ENCODE measurements at places on chromosomes 6 and 20. TPM values are rescaled to one million over a fixed set of nuclear protein-coding genes. Genes with fewer than 3 reads are reported as not detected.

DNA sequence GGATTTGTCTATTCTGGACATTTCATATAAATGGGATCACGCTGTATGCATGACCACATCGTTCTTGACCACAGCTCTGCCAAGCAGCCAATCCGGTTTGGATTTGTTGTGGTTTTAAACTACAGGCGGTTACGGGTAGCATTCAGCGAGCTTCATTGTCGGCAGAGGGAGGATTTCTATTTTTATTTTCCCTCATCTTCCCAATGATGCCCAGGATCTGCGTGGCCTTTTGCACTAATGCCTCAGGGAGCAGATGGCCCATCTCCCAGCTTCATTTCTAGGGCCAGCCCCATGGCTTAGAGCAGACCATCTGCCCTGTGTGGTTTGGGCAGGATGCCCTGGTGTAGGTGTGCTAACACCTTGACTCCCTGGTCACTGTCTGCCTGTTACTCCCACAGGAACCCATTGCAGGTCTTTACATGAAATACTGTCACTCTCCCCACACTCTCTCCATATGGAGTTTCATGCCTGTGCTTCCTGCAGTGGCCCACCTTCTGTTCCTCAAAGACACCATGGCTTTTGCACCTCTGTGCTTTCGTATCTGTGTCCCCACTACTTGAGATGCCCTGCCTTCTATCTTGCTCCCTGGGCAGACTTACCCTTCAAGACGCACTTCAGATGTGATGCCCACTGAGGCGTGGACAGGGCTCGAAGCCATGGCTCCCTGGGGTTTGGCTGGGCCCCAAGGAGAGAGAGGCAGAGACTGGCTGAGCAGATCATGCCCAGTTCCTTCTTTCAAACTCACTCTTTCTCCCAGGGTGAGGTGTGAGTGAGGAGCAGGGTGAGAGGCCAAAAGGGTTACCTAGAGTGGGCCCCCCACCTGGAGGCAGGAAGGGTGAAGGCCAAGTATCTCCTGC lies 26.0 kb downstream of the SDCBP2 start:
- DNase-seq, result no peak
- H3K36me3 ChIP-seq, result no peaks in the 10 kb centered on the region
- no peaks in the 10 kb centered on the region for H3K4me1 ChIP-seq

The MAN1A1 gene
- total RNA-seq, result 92.3 TPM

The RBM24 gene
- total RNA-seq, result 0.18 TPM

DNA sequence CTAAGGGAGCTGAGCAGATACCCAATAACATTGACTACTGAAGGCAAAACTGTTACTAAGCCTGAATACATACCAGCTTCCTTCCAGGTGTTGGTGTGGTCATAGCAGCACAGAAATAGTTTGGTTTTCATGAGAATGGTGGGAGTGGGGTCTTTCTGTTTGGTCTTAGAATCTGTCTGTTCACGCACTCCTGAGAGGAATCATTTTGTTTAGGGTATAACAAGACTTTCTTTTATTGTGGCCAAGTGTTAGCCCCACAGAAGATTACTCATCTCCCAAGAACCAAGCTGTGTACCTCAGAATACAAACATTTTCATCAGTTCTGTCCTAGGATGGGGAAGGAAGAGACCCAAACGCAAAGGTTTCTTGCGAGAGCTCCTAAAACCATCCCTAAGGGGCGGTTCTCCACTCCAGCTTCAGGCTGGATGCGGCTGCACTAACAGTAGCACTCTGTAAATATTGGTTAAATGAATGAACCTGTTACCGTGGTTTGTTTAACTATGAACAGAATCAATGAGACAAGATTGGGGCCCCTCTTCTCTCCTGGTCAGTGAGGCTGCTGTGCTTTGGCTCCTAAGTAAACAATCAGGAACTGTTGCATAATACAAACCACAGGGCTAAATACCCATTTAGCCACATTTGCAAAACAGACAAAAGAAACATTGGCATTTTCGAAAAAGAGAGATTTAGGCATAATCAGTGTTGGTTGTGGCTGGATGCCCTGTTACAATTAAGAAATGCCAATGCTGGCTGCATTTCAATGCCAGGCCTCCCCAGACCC lies 44.9 kb downstream of the SNAP25 start:
- H3K27me3 ChIP-seq, result no peaks in the 10 kb centered on the region
- no peak overlapping the region for H3K27ac ChIP-seq
- no peak overlapping the region for H3K4me3 ChIP-seq
- DNase-seq, result no peak
- H3K4me1 ChIP-seq, result no peaks in the 10 kb centered on the region

The RPL10A gene
- total RNA-seq, result 2,101 TPM

DNA sequence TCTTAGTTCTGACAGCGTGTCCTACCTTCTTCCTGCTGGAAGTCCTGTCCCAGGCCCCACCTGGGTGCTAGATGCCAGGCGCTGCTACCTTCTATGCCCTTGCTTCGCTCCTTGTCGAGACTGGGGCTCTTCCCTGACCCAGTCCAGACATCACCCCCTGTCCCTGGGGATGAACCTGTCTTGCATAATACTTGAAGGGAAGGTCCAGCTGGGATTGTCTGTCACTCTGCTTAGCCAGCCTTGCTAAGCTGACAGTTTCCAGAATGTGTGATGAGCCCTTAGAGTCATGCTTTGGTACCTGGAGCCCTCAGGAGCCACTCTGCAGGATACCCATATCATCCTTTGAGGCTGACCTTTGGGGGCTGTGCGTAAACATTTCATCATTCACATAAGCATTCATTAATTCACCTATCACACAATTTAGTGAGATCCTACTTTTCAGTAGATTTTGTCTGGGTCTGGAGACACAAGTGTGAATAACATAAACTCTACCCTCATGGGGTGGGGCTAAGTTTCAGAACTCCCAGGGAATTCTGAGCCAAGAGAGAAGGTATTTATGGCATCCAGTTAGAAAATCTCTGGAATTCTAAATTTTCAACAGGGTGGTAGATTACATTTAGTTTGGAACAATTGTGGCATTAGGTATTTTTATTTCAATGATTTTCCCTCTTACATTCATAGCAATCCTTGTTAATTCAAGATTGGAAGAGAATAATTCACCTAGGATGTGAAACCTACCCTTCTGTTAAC lies 151.1 kb upstream of the HDAC2 start:
- DNase-seq, result no peak
- no peak overlapping the region for H3K27ac ChIP-seq
- no peak overlapping the region for H3K4me3 ChIP-seq
- no peaks in the 10 kb centered on the region for H3K4me1 ChIP-seq

- no peak overlapping the region for H3K4me3 ChIP-seq
- H3K27ac ChIP-seq, result no peak overlapping the region
- no peaks in the 10 kb centered on the region for H3K4me1 ChIP-seq
- DNase-seq, result no peak
These were observed 1287.2 kb upstream of the CITED2 start for GRCh38 chr6:140661691-140662090.

Data from esophagus squamous epithelium (tissue), 5 donors.